ENCODE measurements at places on chromosomes 13 and 19.
A peak's percentile ranks its signal among the peaks of the same experiment; 100 is the strongest.

DNA sequence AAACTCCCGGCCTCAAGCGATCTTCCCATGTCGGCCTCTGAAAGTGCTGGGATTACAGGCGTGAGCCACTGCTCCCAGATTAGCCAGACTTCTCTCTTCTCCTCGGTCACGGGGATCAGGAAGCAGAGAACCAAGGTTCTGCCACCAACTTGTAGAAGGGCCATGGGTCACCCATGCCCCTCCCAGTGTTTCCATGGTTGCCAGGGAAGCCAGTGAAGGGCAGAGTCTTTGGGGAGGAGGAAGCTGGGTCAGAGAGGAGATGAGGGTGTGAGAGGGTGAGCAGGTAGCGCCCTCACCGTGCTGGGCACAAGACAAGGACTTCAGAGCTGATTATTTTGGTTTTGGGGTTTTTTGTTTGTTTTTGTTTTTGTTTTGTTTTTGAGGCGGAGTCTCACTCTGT is 77.1 kb downstream of the GNG7 start:
- H3K4me3 ChIP-seq = no peak overlapping the region
- H3K27ac ChIP-seq = no peak overlapping the region
- H3K4me1 ChIP-seq = peaks cover 23% of the 10 kb centered on the region
- DNase-seq = no peak
- H3K27me3 ChIP-seq = no peaks in the 10 kb centered on the region

DNA sequence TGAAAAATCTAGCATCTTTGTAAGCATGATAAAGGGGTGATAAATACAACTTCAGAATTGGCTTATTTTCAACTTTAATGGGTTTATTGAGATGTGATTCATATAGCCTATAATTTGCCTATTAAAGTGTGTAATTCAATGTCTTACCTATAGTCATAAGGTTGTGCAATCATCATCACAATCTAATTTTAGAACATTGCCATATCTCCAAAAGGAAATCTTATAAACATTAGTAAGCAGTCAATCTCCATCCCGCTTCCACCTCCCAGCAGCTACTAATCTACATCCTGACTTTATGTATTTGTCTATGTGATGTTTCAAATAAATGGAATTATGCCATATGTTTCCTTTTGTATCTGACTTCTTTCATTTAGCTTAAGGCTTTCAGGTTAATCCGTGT is 145.2 kb upstream of the KLHL1 start:
- H3K27me3 ChIP-seq = no peaks in the 10 kb centered on the region
- peaks cover 13% of the 10 kb centered on the region for H3K4me1 ChIP-seq
- H3K27ac ChIP-seq = 0 out of 2 replicates have a peak overlapping the region, but pooled peaks have one; percentile 16

GRCh38 chr19:10269333-10270179 is 1.4 kb upstream of the ICAM1 start:
- peak; percentile 88 for DNase-seq
- H3K27me3 ChIP-seq = no peaks in the 10 kb centered on the region
- H3K36me3 ChIP-seq = no peaks in the 10 kb centered on the region
- peaks cover 23% of the 10 kb centered on the region for H3K4me1 ChIP-seq
- peak overlapping the region; percentile 64 for H3K4me3 ChIP-seq

GRCh38 chr19:55461974-55462626 is 658 bp upstream of the ISOC2 start:
- H3K27ac ChIP-seq = no peak overlapping the region
- H3K36me3 ChIP-seq = no peaks in the 10 kb centered on the region

GRCh38 chr19:13946414-13946813 is 5.9 kb upstream of the DCAF15 start:
- DNase-seq = peak; percentile 54
- H3K4me1 ChIP-seq = 0 out of 2 replicates have a peak, but pooled peaks cover 4% of the 10 kb centered on the region
- H3K4me3 ChIP-seq = no peak overlapping the region

GRCh38 chr19:19405971-19406877 is 749 bp downstream of the GATAD2A start:
- H3K27me3 ChIP-seq = no peaks in the 10 kb centered on the region
- peaks cover 51% of the 10 kb centered on the region for H3K4me1 ChIP-seq
- H3K36me3 ChIP-seq = no peaks in the 10 kb centered on the region
